H1 (cell line): ENCODE measurements at places on chromosomes 11 and 22. TPM values are rescaled to one million over a fixed set of nuclear protein-coding genes. Genes with fewer than 3 reads are reported as not detected.

TRPM5 gene
- polyA plus RNA-seq = 0.02 and 0.05 TPM in 2 replicates

GRCh38 chr11:88337987-88338668 is 592 bp upstream of the CTSC start:
- DNase-seq = no peak

GRCh38 chr11:133382131-133382812 is 150.0 kb downstream of the OPCML start:
- no peak for DNase-seq

DNA sequence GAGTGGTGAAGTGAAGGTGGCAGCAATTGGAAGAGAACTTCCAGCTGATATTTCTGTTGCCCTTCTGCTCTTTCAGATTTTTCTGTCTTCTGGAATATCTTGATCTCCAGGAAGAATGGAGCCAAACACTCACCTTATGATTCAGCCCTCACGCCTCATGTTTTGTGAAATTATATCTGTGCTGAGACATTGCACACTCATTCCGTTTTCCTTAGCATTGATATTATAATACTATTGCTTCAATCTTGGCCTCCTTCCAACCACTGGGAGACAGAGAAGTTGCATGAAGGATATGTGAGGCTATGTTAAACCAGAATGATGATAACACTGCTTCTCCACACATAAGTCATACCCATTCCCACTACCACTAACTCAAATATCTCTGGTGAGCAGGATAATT is 177.9 kb downstream of the ETS1 start:
- no peak for DNase-seq

DNA sequence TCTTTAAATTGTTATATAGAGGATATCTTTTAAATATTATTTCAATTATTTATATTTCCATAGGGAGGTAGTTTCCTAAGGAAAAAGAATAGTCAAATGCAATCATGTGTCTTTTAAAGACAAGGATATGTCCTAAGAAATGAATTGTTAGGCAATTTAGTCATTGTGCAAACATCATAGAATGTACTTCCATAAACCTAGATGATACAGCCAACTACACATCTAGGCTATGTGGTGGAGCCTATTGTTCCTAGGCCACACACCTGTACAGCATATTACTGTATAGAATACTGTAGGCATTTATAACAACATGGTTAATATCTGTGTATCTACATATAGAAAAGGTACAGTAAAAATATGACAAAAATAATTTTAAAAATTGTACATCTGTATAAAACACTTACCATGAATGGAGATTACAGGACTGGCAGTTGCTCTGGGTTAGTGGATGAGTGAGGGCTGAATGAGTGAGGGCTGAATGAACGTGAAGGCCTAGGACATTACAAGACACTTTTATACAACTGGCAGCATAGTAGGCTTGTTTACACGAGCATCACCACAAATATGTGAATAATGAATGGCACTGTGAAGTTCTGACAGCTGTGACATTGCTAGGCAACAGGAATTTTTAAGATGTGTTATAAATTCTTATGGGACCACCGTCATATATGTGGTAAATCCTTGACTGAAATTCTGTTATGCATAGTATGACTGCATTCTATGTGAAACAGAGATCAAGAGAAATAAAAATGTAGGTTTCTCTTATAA is 1879.0 kb upstream of the RAG2 start:
- DNase-seq = no peak

GRCh38 chr11:115871161-115871760 is 367.0 kb upstream of the CADM1 start:
- no peak for DNase-seq

GRCh38 chr22:24134090-24134846 is 47.0 kb upstream of the SUSD2 start:
- DNase-seq = no peak

- DNase-seq = no peak
These were observed 27.4 kb downstream of the IL18BP start for GRCh38 chr11:72026090-72026489.

DNA sequence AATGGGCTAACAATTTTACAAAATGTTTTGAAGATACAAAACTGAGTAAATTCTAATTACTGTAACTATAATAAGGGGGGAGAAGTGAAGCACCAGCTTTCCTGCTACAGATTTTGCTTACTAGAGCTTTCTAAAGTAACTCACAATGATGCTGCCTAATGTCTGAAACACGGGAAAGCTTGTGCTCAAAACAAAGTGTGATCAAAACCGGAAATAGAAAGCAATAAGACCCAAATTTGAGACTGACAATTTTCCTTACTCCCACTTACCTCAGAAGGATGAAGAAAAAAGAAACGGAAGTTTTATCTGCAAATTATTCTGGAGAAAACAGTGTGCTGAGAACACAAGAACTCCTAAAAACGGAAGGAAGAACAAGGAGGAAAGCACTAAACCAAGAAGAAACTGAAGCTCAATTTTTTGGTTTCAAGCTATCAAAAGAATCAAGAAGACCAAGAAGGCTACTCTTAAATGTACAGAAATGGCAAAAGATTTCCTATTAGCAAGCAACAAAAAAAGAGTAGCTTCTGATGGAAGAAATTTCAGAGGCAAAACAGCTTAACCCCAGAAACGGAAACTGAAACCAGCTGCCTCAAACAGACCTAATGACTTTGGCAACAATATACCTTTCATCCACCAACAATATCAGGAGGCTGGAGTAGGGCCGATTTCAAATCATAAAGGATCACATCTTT is 33.4 kb downstream of the AMBRA1 start:
- no peak for DNase-seq

GRCh38 chr22:48919187-48919590 is 908.5 kb downstream of the BRD1 start:
- no peak for DNase-seq

DNA sequence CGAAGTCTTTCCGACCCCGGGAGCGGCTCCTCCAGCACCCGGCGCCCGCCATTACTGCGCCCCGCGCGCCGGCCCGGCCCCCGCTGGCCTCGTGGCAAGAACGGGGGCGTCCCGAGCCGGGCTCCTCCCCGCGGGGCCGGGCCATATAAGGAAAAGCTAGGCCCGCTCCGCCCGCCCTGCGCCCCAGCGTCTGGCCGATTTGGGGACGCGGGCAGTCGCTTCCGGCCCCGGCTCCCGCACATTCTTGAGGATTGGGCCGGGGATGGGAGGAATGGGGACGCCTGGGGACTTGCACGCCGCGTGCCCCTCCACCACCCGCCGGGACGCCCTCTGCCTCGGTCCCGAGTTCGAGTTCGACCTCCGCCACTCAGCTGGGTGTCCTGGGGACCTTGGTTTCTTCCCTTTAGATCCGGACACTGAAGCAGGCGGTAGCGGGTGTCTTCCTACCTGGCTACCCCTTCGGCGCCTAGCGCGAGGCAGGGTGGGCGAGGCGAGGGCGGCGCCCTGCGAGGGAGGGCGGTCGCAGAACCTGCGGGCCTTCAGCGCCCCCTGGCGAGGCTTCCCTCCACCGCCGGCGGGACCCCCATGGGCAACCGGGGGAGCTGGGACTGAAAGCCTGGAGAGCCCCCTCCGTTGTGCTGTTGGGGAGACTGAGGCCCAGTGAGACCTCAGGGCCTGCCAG is 3.8 kb downstream of the SMTN start:
- peak; percentile 95 for DNase-seq

DNA sequence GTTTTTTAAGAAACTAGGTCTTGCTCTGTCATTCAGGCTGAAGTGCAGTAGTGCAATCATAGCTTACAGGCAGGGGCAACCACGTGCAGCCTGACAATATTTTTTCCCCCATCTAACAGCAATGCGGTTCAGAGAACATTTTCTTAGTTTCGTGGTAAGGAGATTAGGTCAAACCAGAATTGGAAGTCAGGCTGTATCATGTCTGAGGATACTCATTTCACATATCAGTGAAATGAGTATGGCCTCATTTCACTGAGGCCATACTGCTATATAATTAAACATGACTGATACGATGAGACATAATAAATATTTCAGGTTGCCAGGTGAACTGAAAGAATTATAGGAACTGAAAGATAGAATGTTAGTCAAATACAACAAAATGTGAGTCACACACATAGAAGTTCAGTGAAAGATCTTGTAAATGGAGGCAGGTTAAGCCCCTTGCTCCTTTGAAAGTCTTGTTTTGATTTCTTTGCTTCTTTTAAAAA is 32.5 kb upstream of the IZUMO1R start:
- no peak for DNase-seq

DNA sequence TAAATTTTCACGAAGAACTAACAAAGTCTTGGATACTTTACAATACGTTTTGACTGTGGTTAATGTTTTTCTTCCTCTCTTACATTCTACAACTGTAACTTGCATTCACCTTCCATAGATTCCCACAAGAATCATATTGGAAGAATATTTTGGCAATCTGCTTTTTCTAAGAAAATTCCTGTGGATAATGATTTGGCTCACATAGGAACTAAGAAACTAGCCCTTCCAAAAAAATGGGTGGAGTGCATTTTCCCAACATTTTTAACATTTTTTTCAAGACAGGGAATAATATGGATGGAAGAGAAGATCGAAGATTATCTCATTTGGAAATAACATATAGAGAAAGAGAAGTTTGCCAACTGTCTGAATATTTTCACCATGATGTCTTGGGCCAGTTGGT is 256.9 kb upstream of the POU2AF2 start:
- DNase-seq = no peak

MN1 gene
- 3.1 and 5.0 TPM in 2 replicates for polyA plus RNA-seq

SVIP gene
- 0.69 and 1.2 TPM in 2 replicates for polyA plus RNA-seq

DNA sequence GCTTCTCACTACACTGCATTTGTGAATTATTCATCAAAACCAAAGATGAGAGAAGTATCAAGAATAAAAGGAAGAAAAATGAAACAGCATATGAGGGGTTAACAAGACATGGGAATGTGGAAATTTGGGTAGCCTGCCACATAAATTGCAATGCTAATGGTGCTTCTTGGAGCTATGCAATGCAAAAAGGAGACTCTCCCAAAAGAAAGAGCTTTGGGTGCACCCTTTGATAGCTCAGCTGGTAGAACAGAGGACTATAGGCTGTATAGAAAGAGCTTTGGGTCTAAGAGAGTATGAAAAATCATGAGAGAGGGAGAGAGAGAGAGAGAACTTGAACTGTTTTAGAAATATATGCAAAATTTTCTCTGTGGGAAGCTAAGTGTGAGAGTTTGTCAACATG is 26.3 kb downstream of the SPA17 start:
- no peak for DNase-seq

GSTT2B gene
- polyA plus RNA-seq = 13.3 and 13.5 TPM in 2 replicates

- peak; percentile 67 for DNase-seq
These were observed 2.1 kb upstream of the CPT1A start for GRCh38 chr11:68843703-68844312.

DNA sequence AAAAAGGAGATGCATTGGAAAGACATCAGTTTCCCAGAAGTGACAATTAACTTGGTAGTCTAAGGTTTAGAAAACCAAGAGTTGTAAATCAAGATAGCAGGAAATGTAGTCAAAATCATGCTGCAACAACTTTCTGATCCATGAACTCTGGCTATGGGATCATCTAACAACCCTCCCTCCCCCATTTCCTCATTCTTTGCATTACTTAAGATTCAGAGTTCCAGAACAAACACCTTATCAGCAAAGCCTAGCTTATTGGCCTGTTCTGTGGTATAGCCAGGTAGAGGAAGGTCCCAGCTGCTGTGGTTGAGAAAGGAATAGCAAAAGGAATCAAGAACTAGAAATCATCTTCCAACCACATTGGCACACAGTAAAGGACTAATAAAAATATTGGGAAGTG is 651.1 kb downstream of the METTL15 start:
- no peak for DNase-seq

GRCh38 chr22:23042179-23042578 is 28.1 kb upstream of the GNAZ start:
- DNase-seq = no peak

DNA sequence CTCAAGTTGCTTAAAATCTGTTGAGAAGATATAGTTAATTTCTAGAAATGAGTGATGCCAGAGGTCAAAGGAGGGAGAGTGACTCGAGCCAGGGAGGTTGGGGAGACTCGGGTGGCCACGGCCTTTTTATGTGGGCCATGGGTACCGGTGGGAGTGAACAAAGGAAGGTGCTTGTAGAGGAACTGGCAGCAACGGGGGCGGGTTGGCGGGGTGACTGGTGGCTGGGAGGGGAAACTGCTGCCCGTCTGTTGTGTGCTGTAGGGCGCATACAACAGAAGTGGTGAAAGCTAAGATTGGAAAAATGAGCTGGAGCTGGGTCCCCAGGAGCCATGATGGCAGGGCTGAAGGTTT is 5.4 kb downstream of the DAGLA start:
- DNase-seq = no peak
